Lower lobe of right lung (tissue), 2 donors: ENCODE measurements at places on chromosomes 3 and 15.
A peak's percentile ranks its signal among the peaks of the same experiment; 100 is the strongest.

DNA sequence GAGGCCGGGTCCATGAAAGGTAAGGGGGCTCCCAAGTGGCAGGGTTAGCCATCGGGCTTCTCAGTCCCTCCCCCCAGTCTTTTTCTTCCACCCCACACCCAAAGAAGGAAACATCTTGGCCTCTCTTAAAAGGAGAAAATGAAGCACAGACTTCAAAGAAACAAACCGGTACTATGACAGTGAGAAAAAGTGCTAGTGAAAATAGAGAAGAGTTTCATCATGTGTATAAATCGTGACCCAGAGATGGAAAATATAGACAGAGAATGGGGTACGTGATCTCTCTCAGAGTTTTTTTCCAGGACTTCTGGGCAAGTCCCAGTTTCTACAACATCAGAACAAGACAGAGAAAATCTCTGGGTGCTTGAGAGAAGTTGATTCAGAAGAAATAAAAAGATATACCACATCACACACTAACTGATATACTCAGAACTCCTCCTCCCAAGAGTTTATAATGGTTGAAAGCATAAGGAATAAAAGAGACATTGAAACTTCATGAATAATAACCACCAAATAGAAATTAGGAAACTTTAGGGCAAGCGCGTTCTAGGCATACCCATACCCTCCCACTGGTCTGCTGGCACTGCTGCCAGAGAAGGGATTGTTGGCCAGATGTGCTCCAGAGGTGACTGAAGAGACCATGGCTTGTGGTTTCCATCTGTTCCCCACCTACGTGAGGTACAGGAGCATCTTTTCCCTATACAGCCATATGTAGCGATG lies 318.9 kb upstream of the CHRM5 start:
- DNase-seq: no peak

GRCh38 chr15:68278345-68278594 lies 725 bp downstream of the FEM1B start:
- no peak for DNase-seq

DNA sequence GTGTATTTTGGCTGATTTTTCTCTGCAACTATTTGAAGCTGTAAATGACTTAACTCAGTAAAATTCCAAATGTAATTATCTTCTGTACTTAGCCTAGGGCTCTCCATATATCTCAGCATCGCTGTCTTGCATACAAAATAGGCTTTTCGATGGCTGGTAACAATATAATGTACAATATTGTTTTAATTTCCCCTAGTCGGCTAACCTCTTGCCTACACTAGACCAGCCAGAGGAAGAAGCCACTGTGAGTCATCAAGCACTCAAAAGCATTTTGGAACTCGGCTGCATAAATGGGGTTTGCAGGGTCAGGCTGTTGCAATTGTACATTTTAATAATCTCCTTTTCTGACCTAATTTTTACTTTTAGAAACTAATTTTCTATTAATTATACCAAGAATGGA lies 583.8 kb downstream of the FOXP1 start:
- DNase-seq: no peak

- DNase-seq: peak; percentile 65
These were observed 6.1 kb upstream of the EIF2B5 start for GRCh38 chr3:184129012-184129411.

- no peak for DNase-seq
These were observed 36.6 kb upstream of the SLC9A9 start for GRCh38 chr3:143884861-143885260.

DNA sequence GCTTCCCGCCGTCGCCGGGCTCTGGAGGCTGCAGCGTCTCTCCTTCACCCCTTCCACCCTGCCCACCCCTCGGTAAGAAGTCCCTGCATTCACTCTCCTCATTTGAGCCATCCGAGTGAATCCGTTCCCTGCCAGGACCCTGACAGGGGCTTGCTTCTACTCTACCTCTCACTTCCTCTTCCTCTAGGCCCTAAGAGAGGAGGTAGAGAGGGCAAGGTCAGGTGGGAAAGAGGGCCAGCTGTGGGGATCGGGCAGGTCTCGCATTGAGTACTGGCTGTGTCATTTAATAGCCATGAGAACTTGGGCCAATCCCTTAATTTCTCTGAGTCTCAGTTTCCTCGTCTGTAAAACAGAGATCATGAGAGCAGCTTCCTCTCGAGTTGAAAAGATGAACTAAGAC lies 283.6 kb downstream of the UACA start:
- DNase-seq: no peak
